HTR-8/SVneo (cell line): ENCODE measurements at places on chromosomes 3 and 15.

GRCh38 chr3:134003066-134003465, 26.7 kb downstream of the SLCO2A1 start:
- DNase-seq = no peak

DNA sequence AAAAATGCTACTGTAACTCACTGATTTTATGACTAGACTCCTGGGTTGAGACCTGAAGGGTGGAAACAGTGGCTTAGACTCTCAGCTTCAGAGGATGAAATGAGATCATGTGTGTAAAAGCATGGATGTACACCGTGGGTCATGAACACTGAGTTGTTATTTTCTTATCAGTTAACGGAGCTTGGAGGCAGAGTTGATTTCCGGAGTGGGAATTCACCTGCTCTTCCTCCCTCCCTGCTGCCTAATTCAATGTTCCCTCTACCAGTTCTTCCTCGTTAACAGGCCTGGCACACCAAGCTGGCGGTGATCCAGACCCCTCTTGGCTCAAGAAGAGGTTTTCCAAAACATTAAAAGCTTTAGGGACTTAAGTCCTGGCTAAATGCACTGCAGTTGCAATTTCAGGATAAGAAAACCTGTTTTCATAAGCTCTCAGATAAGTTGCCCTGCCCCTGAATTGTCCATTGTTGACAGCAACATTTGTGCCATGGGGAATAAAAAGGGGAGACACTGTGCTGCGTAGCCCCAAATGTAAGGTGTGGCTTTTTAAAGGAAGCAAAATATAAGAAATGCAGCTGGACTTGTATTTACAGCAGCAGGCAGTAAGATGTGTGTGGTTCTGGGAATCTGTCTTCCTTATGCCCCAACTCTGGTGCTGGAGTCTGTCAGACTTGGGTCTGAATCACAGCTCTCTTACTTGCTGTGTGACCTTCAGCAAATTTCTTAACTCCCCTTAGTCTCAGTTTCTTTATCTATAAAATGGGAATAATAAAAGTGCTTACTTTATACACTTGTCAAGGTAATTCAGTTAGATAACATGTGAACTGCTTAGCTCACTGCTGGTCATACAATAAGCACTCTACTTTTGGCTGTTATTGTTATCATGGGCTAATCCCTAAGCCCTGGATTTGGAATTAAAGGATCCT, 9.9 kb downstream of the PDIA5 start:
- DNase-seq = no peak

GRCh38 chr3:16917256-16917935, 32.6 kb downstream of the PLCL2 start:
- no peak for DNase-seq

DNA sequence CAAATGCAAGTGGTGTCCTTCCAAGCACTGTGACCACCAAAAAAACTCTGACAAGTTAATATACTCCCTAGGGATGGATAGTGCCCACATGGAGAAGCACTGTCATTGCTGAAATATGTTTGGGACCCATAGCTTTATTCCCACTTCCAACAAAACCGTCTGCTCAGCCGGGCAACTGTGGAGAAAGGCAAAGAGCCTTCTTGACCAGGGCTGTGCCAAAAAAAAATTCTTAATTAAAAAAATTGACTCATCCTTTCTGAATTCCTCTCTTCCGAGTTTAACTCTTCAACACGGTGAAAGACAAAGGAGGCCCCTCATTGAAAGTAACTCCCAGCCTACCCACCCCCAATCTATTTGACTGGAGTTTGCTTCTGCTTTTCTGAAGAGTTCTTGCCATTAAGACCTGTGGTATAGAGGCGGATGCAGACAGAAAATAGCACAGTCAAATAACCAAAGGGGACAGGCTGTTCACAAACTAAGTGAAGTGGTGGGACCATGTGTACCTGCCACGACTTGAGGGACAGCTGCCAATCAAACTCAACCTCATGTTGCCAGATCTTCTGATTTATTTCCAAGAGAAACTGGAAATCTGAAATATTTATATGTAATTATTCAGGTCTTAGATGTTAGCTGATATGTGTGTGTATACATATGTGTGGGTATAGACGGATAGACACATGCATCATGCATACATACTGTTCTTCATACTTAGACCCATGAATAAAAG, 135.4 kb upstream of the PFN2 start:
- no peak for DNase-seq

DNA sequence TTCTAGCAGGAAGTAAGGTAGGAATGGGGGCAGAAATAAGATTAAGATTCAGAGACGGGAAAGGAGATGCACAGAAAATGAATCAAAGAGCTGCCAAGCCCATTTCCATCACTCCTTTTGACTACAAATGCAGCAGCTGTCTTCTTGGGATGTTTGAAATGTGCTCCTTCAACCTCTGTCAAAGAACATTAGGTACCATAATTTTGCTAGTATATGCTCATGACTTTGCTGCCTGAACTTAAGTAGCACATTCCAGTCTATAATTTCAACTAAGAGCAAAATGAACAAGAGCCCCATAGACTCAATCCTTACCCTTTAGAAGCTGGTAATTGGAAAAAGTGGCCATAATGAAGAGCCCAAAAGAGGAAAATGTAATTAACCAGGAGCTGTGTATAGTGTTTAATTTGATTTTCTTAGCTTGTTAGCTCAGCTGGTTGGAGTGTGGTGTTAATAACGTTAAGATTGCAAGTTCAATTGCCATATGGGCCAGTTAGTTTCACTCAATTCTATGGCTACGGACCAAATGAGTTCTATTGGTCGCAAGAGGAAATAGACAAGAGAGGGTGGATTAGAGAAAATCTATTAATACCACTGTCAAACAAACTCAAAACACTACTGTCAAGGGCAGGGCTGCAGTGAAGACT, 349.9 kb downstream of the ZBBX start:
- DNase-seq = no peak

DNA sequence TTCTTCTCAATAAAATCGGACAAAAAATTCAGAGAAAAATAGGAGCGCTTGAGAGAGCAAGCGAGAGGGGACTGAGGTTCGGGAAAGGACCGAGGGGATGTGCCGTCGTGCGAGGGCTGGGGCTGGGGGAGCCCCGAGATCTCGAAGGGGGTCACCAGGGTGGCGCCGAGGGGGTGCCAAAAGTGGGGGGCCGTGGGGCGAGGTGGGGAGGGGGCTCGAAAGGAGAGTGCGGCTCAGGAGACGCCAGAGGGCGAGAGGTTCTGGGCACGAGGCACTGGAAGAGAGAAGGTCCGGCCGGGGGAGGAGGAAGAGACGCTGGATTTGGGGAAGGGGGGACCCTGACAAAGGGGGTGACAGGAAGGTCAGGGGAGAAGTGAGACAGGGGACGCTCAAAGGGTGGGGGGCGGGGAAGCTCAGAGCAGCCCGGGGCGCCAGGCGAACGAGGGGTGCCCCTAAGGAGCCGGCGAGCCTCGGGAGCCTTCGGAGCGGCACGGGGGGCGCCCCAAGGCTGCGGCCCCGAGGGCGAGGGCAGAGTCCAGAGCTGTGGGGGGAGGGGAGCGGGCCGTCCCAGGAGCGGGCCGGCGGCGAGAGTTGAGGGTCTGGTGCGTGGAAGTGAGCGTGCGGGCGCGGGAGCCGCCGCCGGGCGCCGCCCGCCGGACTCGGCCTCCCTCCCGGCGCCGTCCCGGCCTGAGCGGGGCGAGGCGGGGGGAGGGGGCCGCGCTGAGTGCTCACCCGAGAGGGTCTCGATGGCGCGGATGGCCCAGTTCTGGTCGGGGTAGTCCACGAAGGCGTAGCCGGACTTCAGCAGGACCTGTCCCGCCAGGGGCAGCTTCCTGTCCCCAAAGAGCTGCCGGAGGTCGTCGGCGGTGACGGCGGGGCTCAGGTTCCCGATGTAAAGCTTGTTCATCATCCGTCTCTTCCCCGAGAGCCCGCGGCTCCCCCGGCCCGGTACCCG, 514 bp downstream of the IGF2BP2 start:
- no peak for DNase-seq

DNA sequence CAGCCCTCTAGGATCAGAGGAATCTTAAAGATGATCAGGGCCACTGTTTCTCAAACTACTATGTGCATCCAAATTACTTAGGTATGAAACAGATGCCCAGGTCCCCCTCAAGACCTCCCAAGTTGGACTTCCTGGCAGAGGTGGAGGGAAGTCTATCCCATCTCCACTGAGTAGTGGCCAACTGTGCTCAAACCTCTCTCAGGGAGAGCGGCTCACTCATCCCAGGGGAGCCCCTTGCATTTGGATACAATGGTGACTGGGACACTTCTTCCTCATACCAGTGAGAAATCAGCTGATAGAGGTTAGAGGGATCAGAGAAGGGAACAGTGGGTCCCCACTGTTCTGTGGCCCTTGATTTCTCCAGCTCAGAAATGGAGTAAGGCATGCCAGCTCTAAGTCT, 8.7 kb upstream of the WNT7A start:
- no peak for DNase-seq
